ENCODE measurements at places on chromosomes 1 and 21.

DNA sequence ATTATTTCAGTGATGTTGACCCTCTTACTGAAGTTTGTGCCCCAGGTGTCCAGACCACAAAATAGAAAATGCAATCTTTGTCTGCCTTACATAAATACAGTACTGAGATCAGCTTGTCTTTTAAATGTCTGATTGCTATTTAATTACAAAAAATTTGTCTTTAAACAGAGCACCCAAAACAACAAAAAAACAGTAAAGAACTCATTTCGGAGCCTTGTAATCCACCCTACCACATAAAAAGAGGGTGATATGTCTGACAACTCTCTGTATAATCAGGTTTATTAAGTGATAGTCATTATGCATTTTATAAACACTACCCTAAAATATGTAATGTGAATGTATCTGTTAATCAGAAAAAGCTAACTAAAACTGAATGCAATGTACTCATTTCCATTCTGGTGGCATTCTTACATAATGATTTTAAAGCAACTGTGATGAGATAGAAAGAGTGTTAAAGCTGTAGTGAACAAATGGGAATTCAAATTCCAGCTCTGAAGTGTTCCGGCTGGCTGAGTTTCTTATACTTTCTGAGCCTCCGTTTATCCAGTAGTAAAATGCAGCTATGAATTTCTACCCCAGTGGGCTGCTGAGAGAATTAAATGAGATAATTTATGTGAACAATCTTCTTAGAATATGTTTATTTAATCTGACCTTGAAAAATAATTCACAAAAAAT lies 486.6 kb downstream of the USP25 start:
- DNase-seq: no peak

DNA sequence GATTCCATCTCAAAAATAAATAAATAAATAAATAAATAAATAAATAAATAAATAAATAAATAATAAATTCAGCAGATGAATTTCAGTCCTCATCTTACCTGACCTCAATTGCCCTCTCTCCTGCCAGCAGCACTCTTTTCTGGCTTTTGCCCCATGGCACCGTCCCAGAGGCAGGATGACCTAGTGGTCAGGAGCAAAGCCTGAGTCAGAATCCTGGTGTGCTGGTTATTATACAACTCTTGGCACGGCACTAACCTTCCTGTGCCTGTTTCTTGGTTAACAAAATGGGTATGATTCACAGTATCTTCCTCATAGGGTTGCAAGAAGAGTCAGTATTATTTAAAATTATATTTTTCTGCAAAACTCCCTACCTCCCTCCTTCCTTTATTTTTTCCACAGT lies 43.0 kb downstream of the NKAIN1 start:
- DNase-seq: no peak

GRCh38 chr1:107647012-107647411 lies 318.0 kb downstream of the VAV3 start:
- DNase-seq: no peak

DNA sequence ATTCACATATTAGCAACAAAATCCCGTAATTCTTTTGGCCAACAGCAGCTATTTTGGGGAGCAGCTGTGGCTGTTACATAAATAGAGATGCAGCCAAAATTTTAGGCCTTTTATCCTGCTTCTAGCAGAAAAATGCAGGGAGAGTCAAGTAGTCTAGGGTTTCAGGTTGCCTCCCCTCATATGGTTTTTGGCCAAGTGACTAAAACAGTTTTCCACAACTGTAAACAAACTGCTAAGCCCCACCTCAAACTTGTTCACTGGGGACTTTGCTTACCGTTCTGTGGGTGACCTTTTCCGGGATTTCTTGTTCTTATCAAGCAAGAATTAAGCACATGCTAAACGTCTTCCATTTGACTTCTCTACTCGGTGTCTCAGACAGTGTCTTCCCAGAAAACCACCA lies 133.4 kb downstream of the EDEM3 start:
- DNase-seq: no peak

DNA sequence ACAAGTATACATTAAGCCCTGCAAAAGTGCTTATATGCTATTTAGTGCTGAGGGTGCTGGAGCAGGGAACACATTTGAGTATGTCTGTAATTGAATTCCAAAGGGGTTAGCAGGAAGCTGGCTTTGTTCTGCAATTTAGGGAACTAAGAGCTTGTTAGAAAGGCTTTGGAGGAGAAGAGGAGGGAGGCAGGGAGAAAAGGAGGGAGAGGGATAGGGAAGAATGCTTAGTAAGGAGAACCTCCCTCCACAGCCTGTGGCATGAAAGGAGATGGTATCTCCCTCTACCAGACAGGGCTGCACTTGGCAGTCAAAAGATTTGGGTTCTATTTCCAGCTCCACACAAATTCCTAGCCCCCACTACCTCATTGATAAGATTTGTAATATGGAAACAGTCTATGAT lies 217.8 kb downstream of the DAB1 start:
- no peak for DNase-seq

DNA sequence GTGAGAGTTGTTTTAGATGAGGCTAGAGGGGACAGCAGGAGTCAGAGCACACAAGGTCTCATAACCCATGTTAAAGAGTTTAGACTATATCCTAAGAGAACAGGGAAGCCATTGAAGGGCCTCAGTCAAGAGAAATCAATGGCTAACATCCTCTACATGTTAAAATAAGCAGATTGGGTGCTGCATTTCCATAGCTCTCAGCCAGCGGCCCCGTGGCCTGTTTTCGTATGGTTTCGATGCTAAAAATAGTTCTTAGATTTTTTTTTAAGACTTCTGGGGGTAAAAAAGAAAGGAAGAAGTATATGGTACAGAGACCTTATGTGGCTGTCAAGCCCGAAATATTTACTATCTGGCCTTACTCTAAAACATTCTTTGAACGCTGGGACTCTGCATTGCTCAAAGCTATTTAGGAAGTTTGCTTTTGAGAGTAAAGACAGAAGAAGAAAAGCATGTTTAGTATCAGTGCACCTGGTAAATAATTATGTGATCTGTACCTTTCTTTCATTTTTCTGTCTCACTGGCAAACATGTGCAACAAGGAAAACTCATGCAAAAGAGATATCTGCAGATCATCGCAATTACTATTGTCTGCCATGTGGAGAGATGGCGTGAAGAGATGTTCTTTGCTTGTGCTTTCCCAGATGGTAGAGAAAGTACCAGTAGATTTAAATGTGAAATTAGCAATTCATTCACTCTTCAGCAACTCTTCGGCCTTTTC lies 8.4 kb downstream of the PDIK1L start:
- no peak for DNase-seq
